GM03348 (cell line): ENCODE measurements at places on chromosomes 2 and 18.
A peak's percentile ranks its signal among the peaks of the same experiment; 100 is the strongest.

- no peak for DNase-seq
Measured at GRCh38 chr2:11154016-11154922, 998 bp upstream of the SLC66A3 start.

- DNase-seq, result no peak
Measured at GRCh38 chr2:236642125-236642524, 72.5 kb downstream of the ACKR3 start.

- no peak for DNase-seq
Measured at GRCh38 chr2:121189661-121190381, 95.2 kb downstream of the TFCP2L1 start.

DNA sequence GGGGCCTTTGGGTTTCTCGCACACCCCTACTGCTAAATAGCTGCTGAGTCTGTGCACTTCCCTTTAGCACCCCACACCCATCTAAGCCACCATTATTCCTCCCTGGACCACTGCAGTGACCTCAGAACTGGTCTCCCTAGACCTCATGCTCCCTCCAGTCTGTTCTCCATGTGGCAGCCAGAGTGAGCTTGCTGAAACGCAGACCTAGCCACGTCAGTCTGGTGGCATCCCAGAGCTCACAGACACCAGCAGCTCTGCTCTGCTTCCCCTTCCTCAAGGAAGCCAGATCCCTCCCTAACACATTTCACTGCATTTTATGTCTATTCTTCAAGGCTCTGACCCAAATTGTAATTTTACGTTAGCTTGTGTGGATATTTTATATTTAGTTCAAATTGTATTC lies 144.4 kb downstream of the DYSF start:
- no peak for DNase-seq

DNA sequence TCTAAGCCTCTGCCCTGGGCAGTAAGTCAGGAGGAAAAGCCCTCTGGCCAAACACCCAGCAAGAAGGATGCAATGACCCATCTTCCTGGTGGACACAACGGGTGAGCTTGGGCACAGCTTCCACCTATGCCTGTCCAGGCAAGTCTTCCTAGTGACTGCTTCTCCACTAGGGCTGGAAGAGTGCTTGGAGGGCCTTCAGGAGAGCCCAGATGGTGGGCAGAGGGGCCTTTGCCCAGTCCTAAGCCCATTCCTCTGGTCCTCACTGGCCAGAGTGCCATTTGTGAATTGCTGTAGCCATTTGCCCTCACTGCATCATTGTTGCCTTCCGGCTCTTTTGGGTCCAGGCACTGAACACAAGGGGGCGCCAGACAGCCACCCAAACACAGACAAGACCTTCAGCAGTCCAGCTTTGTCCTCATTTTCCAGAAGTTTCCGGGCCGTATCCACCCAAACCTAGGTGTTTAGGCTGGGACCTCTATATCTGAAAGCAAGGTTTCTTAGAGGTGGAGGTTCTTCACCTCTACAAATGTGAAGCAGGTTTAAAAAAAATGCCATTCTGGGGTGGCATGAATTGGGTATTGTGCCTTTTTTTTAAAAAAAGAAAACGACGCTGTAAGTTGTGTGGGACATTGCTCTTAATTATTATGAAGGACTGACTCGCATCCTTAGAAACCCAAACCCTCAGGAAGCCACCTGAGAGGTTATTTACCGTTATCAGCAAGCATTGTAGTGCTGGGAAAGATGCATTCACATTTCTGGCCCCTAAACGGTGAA lies 29.5 kb downstream of the PAX8 start:
- DNase-seq, result peak; percentile 88
